ENCODE measurements at places on chromosomes 7 and 10.

GRCh38 chr10:64103750-64104470, 582.7 kb downstream of the REEP3 start:
- no peak for DNase-seq

- no peak for DNase-seq
Measured at GRCh38 chr10:120794390-120794789, 56.8 kb upstream of the WDR11 start.

GRCh38 chr7:31995134-31995533, 75.1 kb downstream of the PDE1C start:
- no peak for DNase-seq

DNA sequence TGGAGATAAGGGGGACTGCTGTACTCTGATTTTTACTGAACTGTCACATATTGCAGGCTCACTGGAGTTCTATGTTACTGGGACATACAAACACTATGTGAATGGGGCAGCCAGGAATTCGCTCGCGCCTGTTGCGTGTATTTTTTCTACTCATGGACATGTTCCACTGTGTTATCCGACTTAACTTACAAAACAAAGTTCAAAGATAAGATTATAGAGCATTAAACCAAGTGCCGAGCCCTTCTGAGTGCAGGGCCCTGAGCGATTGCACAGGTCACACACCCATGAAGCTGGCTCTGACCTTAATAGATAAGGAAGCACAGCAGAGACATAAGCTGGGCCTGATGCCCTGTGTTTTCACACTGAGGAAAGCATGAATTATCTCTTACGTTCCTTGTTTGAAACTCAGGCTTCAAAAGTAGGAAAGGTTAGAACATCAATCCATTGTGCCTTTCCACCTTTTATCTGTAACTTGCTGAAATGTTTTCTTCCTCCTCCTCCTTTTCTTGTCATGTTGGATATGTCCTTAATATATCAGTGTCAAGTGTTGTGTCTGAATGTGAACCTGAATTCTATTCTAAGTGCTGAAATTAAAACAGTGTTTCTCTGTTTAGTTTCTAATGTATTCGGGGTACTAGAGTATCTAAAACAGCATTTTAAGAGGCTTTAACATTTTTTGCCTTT, 273.8 kb downstream of the AUTS2 start:
- no peak for DNase-seq

DNA sequence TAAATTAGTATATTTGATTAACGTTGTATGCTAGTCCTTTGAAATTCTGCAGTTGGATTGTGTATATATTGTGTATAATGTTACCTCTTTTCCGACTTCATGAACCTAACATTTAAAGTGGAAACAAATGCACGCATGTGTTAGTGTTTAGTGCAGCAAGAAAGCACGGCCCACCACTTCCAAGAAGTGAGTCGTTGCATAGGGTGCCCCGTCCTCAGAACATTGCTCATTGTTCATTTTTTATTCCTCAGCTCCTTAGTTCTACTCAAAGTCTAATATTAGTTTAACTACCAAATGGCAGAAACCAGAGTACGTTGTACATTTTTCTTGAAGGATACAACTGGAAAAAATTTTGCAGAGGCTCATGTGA, 407.6 kb downstream of the AUTS2 start:
- no peak for DNase-seq

DNA sequence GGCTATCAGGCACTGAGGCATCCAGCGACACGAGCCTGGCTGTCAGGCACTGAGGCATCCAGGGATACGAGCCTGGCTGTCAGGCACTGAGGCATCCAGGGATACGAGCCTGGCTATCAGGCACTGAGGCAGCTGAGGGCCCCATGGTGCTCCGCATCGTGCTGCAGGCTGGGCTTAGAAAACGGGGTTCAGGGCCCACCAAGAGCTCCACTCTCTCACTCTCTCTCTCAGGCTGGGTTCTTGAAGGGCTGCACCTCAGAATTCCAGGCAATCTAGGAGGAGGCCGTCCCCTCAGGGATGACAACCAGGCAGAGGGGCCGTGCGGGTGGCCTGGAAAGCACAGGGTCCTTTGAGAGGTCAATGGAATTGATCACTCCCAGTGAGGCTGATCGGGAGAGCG, 69.0 kb downstream of the CFAP46 start:
- DNase-seq, result no peak

GRCh38 chr10:108082596-108082995, 918.1 kb upstream of the SORCS1 start:
- DNase-seq, result no peak

DNA sequence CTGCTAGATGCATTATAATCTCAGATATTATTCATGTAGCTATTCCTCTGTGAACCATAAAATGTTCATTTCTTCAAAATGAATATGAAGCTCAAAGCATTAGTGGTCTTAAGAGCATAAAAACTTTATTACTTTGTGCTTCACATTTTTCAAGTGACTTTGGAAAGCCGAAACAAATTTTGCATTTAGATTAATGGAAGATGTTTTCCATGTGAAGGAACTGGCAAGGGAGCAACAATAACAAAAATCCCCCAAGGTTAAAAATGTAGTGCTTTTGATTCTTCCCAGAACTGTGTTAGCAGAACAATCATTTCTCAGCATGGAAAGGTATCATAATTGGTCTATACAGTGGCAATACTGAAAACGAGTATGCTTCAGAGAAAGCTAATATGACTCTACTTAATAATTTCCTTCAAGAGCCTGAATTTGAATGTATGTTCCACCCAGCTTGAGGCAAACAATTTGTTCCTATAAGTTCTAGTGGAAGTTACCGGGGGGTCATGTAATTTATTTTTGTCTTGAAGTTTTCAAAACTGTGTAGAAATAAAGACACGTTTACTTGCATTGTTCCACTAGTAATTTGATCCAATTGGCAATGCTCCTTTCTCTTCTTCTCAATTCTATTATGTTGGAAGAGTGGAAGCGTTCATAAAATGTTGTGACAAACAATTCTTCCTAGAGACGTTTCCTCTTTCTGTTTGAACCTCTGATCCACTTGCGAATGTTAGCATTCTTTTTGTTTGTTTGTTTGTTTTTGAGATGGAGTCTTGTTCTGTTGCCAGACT, 665.4 kb downstream of the AUTS2 start:
- DNase-seq, result no peak

DNA sequence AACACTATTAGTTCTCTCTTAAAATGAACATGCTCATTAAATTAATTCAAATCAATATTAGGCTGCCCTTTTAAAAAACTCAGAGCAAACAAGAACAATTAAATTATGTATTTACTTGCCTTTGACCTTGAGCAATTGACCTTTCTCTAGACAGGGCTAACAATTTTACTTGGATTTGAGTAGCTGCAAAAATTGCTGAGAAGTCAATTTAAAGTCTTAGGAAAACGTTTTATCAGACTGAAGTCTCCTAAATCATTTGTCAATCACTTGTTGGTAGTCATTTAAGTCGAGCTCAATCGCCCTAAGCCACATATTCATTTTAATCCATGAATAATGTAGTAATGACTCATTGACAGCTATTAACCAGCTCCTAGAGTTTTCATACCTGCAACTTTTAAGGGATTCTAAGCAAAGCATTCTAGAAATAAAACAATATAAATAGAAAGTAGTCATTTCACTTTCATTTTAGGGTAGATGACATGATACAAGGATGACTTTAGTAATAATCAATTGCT, 84.9 kb upstream of the SEC61G start:
- no peak for DNase-seq

- DNase-seq, result no peak
Measured at GRCh38 chr10:5666841-5667630, 641 bp upstream of the ASB13 start.

GRCh38 chr7:2473496-2474180, 2.6 kb downstream of the GRIFIN start:
- no peak for DNase-seq

- no peak for DNase-seq
Measured at GRCh38 chr10:122454071-122454470, 382 bp upstream of the ARMS2 start.

DNA sequence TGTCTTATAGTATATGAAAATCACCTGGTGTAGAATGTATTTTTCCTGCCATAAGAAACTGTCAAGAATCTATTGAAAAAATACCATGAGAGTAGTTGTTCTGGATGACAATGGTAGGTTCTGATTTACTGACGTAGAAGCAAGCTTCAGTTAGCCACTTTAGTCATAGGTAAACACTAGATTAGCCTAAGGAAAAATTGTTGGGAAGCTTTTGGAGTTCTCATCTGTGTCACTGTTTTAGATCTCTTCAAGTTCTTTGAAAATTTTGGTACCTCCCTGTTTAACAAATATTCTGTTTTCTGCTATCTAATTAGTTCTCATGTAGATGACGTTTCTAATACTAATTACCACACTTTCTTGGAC, 131.8 kb downstream of the ADK start:
- peak; percentile 18 for DNase-seq
